ENCODE measurements at places on chromosomes 6 and 20.

DNA sequence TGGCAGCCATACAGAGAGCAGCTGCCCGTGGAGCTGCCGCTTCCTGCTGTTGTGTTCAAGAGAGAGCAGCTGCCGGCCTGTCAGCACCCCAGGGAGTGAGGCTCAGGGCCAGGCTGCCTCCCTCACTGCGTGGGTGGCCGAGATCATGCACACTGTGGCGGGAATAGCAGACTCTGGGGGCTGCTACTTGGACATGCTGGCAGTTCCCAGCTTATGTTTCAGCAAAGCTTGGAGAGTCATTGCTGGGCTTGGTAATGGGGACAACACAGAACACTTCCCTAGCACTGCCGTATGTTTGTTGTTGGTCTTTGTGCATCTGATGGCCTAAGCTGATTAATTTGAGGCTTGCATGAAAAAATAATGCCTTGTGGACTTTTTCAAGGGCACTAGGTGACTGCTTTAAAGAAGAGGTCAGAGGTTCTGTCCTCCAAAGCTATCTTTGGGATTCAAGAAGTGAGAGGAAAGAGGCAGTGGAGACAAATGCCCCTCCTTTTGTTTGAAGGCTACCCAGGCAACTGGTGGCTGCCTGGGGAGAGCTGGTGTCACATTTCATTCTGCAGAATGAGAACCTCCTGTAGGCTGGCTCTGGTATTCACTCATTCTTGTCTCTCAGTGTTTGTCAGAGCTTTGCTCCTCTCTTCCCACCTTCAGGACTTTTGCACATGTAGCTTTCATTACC is 18.8 kb downstream of the MRAP2 start:
- DNase-seq: no peak

DNA sequence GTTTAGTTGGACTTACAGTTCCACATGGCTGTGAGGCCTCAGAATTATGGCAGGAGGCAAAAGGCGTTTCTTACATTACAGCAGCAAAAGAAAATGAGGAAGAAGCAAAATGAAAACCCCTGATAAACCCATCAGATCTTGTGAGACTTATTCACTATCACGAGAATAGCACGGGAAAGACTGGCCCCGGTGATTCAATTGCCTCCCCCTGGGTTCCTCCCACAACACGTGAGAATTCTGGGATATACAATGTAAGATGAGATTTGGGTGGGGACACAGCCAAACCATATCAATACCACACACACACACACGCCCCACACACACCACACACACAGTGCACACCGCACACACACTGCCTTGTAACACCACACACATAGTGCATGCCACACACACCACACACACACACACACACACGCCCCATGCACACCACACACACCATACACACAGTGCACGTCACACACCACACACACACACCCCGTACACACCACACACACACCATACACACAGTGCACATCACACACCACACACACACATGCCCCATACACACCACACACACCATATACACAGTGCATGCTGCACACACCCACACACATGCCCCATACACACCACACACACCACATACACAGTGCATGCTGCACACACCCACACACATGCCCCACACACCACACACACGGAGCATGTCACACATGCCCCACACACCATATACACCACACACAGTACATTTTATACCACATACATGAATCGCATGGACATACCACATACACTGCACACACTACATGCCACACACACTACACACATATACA is 310.5 kb downstream of the TAF4 start:
- no peak for DNase-seq

- DNase-seq: no peak
Measured at GRCh38 chr6:78117966-78118365, 465.1 kb downstream of the MEI4 start.

GRCh38 chr6:168536665-168537539 is 95.9 kb downstream of the SMOC2 start:
- DNase-seq: no peak

DNA sequence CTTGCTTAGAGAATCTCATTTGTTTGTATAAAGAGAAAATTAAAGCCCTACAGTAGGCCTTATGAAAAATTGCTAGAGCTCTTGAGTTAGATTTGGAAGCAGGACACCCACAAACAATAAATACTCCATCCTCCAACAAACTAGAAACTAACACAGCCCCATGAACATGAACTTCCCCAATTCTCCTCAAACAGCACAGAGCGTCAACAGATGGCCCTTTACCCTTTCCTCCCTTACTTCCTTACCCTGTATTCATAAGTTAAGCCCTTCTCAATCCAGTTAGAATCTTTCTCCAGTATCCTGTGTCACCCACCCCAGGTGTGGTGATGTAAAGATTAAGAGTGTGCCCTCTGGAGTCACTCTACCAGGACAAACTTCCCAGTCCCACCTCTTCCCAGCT is 113.7 kb downstream of the UNC5CL start:
- no peak for DNase-seq

DNA sequence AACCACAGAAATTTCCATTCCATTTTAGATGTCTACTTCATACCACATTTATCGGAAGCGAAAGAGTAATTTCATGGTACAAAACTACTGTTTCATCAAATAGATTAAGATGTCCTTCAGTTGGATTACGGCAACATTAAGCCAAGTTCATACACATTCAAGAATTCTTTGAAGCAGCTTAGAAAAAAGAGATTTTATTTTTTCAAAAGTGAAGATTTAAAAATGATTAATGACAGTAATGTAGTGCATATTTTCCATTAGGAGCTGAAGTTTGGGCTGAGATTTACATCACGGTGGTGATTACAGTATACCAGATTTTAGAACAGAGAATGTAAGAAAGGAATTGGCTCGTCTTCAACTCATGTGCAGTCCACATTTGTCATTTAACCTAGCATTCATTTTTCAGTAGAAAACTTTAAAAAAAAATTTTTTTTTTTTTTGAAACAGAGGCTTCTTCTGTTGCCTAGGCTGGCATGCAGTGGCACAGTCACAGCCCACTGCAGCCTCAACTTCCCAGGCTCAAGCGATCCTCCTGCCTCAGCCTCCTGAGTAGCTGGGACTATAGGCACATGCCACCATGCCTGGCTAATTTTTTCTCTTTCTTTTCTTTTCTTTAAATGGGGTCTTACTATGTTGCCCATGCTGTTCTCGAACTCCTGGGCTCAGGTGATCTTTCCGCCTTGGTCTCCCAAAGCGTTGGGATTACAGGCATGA is 1.9 kb downstream of the SYNJ2 start:
- DNase-seq: no peak

DNA sequence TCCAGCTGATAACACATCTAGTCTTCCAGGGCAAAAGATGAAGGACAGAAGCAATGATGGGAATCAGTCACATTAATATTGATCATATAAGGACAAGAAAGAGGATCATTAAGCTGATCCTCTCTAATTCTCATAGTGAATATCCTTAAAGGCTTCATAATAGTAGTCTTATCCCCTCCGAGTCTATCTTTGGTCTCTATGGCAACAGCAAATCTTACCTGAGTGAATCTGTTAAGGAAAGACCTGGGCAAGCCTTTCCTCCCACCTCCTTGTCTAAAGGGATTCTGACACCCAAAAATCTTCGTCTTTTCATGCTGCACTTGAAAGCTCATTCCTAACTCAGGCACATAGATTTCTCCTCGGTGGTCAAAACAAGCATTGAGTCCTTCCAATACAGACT is 86.4 kb upstream of the LYRM2 start:
- DNase-seq: no peak

GRCh38 chr6:38137608-38138265 is 318.2 kb downstream of the ZFAND3 start:
- DNase-seq: no peak

- DNase-seq: no peak
Measured at GRCh38 chr6:83696674-83697073, 12.2 kb downstream of the SNAP91 start.

DNA sequence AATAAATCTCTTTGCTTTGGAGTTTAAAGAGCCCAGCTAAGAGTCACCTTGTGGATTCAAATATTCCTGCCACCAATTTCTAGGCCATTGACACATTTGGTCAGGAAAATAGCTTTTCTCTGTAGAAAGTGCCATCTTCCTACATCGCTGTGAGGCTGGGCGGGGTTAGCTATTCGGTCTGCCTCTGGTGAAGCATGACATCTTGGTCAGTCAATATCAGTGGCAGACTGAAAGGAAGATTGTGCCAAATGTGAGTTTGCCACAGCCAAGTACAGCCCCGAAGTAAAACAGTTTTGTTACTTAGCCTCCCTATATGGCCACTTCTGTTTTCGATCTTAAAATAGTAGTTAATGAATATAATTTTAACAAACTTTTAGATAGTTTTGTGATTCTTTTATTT is 65.5 kb upstream of the FABP7 start:
- DNase-seq: no peak

DNA sequence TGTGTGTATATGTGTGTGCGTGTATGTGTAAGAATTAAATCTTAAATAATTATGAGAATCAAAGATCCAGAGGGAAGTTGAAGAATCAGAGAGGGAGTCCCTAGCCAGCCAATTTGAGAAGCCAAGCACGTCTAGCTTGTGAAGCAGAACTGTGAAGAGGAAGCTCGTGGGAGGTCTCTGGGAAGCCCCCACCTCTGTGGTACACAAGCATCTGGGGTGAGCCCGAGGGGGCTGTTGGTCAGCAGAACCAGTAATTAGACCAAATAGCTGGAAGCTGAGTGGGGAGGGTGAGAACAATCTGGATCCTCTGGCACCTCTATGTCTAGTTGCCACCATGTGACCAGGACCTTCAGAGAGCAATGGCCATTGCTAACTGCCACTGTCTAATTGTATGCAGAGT is 310.0 kb upstream of the PRND start:
- DNase-seq: no peak

DNA sequence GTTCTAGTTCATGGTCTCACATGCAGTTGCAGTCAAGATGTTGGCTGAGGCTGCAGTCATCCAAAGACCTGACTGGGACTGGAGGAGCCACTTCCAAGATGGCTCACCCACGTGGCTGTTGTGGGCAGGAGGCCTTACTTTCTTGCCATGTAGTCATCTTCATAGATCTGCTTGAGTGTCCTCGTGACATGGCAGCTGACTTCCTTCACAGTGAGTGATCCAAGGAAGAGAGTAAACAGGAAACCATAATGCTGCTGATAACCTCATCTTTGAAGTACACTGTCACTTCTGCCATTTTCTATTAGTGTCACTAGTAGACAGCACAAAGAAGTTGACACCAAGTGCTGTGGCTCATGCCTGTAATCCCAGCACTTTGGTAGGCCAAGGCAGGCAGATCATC is 40.1 kb upstream of the AKIRIN2 start:
- DNase-seq: peak; percentile 16

GRCh38 chr6:7073082-7073820 is 34.5 kb upstream of the RREB1 start:
- no peak for DNase-seq

DNA sequence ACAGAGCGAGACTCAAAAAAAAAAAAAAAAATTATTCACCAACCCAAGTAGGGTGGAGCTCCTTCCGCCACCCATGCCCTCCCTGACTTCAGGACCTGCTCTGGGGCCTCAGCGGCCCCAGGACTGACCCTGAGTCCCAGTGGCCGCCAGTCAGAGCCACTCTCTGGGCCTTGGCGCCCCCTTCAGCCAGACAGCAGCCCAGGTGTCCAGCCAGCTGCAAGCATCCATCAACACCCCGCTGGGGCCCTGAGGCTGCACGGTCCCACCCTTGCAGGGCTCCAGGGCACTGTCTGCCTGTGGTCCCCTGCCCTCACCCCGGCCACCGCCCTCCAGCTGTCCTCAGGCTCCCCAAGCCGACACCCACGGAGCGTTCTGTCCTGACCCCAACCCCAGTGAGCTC is 11.4 kb upstream of the KCNQ2 start:
- DNase-seq: no peak

DNA sequence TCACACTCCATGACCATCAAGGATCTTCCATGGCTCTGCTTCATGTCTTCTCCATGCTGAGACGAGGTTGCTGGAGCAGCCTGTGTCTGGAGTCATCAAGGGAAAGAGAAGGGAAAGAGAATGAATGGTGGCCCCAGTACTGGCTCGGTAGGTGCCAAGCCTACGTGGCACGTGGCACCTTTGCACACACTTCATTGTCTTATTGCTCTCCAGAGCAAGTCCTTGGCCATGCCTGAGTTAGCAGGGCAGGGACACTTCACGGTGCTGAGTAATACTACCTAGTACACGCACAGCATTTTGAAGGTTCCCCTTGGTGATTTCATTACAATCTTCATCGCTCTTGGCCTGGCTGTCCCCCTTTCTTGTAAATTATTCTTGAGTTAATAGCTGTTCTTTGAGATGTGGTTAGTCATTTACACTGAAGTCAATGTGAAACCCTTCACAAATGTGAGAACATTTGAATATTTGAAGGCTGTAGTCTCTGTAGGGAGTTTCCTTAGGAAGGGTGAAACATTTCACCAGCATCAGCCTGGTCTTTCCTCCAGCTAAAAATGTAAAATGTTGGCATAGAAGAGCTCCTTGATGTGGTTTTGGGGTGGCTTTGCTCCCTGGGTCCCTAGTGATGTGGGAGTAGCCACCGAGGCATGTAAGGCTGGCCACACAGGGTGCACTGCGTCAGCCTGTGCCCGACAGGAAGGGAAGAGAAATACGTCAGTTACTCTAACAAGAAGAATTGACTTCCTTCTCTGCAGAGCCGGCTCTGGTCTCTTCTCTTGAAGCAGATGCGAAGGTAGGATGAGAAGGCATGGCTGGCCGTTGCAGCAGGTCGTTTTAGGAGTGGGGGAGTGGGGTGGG is at the start of gene SYTL3:
Gene SYTL3, plus strand, starts transcription at position 766 of the 855 bp plus-strand sequence. CDS start 13,215 bp downstream, outside the sequence.
- peak; percentile 93 for DNase-seq

DNA sequence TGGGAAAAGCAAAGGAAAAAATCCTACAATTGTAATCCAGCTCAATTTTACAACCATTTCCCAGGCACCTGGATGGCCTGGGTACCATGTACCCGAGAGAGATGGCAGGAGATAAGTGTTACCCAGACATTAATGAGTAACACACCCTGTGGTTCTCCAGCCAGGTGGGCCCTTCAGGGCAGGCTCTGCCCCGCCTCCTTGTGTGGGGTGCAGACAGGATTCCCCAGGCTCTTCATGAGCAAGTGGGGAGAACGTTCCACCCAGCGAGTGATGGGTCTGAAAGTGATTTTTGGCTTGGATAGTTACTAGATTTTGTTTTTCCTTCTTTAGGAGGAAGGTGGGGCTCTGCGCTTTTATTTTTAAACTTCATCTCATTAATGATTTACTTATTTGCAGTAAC is 243.9 kb downstream of the TAF4 start:
- DNase-seq: no peak

GRCh38 chr20:2709205-2709981 is 16.8 kb downstream of the EBF4 start:
- no peak for DNase-seq

GRCh38 chr6:136181861-136182260 is 68.2 kb downstream of the MTFR2 start:
- DNase-seq: no peak

- no peak for DNase-seq
Measured at GRCh38 chr6:159853754-159854153, 37.0 kb upstream of the MAS1 start.

- no peak for DNase-seq
Measured at GRCh38 chr20:49291200-49291599, 13.3 kb upstream of the ZNFX1 start.

- no peak for DNase-seq
Measured at GRCh38 chr6:157505912-157506491, 125.0 kb downstream of the ZDHHC14 start.

All from naive thymus-derived CD4-positive, alpha-beta T cell (primary cell).